Iris pigment epithelial cell (primary cell): ENCODE measurements at places on chromosomes 1 and 21.

- no peak for DNase-seq
These were observed 146.3 kb downstream of the HLX start for GRCh38 chr1:221025501-221025900.

- DNase-seq = no peak
These were observed 45.3 kb upstream of the PLPPR4 start for GRCh38 chr1:99218999-99219398.

GRCh38 chr21:26550326-26550725 lies 22.8 kb downstream of the CYYR1 start:
- peak; percentile 20 for DNase-seq

GRCh38 chr1:33086384-33086850 lies 5.5 kb downstream of the AZIN2 start:
- peak; percentile 84 for DNase-seq

- no peak for DNase-seq
These were observed 39.0 kb downstream of the PIK3CD start for GRCh38 chr1:9690440-9691107.

- DNase-seq = peak; percentile 57
These were observed 35.2 kb upstream of the SERBP1 start for GRCh38 chr1:67465375-67465774.

DNA sequence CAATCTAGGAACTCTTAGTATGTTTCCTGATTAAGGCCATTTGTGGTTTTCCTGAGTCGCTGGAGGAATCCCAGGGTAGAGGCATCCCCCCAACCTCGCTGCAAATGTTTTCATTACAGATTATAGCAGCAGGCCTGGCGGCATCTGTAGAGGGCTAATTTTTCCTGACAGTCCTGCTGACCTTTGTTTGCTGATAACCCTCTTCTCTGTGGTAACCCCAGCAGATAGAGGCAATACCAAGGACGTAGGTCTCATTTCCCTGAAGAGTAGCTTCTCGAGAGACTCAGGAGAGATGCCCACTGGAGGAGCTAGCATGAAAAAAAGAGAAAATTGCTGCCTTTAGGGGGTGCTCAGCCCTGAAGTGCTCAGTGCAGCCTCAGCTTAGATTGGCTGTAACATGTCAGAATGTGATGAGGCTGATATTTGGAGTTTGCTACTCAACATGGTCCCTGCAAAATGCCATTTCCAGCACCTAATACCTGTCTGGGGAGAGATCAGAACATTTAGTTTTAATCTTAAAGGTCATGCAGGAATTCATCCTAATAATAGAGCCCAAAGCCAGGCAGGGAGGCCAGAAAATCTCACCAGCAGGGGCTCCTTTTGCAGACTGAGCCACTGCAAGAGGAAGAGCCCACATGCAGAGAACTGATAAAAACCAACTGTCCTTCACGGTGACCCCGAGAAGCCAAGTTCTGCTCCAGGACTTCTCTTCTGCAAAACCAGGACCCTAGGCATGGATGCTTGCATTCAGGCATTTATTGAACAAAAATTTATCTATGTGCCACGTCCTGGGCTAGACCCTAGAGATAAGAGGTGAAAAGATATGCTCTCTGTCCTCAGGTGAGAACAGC lies 184.5 kb downstream of the KAZN start:
- peak; percentile 24 for DNase-seq

GRCh38 chr1:228748029-228748428 lies 12.8 kb downstream of the RHOU start:
- no peak for DNase-seq

- no peak for DNase-seq
These were observed 352.1 kb downstream of the MATN1 start for GRCh38 chr1:30371179-30371788.

DNA sequence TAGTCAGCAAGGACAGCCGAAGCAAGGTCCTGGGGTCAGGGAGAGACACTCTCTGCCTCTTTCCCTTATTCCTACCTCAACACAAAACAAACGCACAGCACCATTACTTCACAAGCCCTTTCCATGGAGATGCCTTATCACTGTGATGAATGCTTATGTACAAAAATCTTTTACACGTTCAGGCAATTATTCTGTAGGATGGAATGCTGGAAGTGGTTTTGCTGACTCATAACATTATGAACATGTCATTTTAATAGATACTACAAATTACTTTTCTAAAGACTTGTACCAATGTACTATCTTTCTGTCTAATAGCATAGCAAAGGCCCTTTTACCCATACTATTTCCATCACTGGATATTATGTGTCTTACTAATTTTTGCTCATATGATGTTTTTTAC lies 98.4 kb downstream of the TTLL7 start:
- peak; percentile 75 for DNase-seq

DNA sequence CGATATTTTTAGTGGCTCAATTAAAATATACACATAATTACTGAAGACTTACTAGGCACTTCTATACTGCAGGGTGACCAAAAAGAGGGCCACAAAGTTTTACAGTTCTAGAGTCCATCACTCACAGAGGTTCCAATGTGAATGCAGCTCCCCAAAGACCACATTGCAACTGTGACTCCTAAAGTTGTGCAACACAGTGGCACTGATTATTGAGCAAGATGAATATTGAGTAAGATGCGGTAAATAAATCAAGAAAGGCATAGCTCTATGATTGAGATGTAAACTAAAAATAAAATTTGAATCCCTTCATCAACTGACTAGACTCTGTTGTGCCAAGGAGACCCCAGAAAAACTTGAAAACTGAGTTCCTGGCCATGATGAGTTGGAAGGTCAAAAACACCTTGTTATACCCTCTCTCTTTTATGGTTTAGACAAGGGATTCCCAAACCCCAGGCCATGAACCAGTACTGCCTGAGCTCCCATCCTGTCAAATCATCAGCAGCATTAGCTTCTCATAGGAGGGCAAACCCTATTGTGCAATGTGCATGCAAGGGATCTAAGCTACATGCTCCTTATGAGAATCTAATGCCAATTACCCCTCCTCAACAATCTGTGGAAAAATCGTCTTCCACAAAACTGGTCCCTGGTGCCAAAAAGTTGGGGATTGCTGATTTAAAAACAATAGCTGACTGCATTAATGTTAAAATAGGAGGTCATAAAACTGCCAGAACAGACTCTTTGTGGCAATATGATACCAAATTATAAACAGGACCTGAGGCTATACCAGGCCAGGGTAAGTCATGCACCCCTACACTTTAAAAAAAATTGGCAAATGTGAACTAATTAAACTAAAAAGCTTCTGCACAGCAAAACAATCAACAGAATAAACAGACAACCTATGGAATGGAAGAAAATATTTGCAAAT lies 94.3 kb downstream of the ADGRL4 start:
- DNase-seq = peak; percentile 37

DNA sequence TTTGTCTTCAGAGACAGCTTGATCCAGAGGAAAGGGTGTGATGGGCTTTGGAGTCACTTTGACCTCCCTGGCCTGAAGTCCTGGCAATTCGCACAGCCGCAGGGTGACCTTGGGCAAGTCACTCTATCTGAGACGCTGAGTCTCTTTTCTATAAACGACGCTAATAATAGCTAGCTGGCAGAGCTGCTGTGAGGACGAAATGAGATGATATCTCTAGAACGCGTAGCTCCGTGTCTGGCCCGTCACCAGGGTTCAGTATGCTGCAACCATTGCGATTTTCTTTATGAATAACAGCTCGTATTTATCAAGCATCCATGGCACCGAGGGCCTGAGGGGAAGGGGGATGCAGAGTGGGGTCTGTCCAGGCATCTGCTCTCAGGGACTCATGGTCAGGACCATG lies 58.7 kb downstream of the IGSF21 start:
- no peak for DNase-seq

- no peak for DNase-seq
These were observed 9.7 kb upstream of the CGN start for GRCh38 chr1:151501474-151501873.

GRCh38 chr1:11701551-11701961 lies 10.0 kb downstream of the DRAXIN start:
- no peak for DNase-seq

DNA sequence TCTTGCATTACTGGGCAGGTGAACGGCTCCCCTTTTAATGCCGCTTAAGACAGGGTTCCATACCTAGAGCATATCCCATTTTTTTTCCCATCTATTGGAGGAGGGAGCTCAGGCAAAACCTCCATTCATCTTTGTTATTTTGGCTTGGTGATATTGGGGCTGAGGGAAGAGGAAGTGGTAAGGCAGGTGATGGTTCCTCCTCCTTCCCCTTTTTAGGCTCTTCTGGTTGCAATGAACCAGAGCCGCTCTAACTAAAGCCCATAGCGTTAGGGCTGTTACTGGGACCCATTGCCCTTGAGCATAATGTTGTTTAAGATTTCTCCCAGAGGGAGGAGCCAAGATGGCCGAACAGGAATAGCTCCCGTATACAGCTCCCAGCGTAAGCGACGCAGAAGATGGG lies 21.1 kb downstream of the PYHIN1 start:
- no peak for DNase-seq

DNA sequence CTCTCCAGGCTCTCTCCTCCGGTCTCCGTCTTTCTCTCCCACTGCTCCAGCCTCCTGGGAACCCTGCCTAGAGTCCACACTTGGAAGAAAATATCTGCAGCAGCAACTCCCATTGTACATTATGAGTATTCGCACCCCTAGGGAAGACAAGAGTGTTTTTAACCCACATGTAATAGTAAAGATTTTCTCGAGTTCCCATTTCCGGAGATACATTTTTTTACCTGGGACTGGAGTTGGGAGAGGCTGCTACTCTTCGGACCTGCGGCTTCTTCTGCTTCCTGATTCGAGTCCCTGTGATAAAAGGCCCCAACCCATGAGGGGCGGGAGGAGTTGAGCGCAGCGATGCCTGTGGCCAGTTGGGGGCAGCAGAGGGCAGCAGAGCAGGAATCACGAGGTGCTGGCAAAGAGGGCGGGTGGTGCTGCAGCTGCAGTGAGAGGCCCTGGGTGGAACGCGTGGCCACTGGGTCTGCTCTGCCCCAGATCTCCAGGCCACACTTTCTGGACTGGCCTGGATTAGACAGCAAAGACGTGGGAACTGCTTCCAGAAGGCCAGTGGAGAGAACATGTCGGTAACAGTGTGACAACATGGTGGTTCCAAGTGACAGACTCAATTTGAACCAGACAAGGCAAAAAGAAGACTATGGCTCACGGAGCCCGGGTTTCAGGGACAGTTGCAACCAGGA lies 221.0 kb upstream of the CSF3R start:
- peak; percentile 67 for DNase-seq

DNA sequence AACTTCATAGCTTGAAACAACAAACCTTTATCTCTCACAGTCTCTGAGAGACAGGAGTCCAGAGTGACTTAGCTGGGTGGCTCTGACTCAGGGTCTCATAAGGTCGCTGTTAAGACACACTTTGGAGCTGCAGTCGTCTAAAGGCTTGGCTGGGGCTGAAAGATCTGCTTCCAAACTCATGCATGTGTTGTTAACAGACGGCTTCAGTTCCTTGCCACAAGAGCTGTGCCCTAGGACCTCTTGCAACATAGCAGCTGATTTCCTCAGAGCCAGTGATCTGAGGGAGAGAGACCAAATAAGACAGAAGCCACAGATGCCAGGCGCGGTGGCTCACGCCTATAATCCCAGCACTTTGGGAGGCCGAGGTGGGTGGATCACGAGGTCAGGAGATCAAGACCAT lies 176.8 kb downstream of the DISC1 start:
- DNase-seq = peak; percentile 90

DNA sequence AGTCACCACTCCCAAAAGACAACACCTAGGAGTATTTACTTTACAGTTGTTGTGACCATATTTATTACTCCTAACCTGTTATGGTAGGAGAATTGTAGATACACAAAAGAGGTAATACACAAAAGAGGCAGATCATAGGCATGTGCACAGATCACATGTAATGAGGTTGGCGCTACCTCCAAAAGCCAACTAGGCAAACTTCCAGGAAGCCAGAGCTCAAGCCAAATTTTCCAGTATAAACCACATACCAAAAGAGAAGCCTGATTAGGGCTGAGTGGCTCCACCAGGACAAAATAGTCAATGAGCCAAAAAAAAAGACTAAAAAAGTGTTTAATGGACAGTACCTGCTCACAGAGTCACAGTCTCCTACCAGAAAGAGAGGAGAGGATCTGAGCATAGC lies 195.0 kb upstream of the PBX1 start:
- DNase-seq = no peak
